A549 treated with CpdA at 1 μM for 4 hours (cell line): ENCODE measurements at places on chromosomes 11 and 22. TPM values are rescaled to one million over a fixed set of nuclear protein-coding genes. Genes with fewer than 3 reads are reported as not detected.

The MSANTD4 gene
- 8.2 to 12.7 TPM (median 8.7 TPM) in 5 replicates for total RNA-seq

The NPAS4 gene
- total RNA-seq = not detected in 5 replicates

The OR51A2 gene
- not detected in 5 replicates for total RNA-seq

The B4GALNT4 gene
- 9.3 to 23.3 TPM (median 15.1 TPM) in 5 replicates for total RNA-seq

The LDHAL6A gene
- total RNA-seq = not detected in 5 replicates

The CLDN5 gene
- not detected in 5 replicates for total RNA-seq

The TEX12 gene
- total RNA-seq = not detected in 5 replicates

The GLYAT gene
- not detected in 5 replicates for total RNA-seq

The SEZ6L gene
- total RNA-seq = not detected in 5 replicates

The NRGN gene
- total RNA-seq = 5.5 to 11.1 TPM (median 10.7 TPM) in 5 replicates

The SLCO2B1 gene
- total RNA-seq = 3.3 to 6.7 TPM (median 4.1 TPM) in 5 replicates

The SLC43A3 gene
- 0.28 to 0.74 TPM (median 0.33 TPM) in 5 replicates for total RNA-seq

The GSTT2 gene
- not detected in 5 replicates for total RNA-seq

The CLNS1A gene
- total RNA-seq = 160 to 188 TPM (median 165 TPM) in 5 replicates

The KCTD14 gene
- total RNA-seq = 1.6 to 2.2 TPM (median 1.9 TPM) in 5 replicates

The ISX gene
- total RNA-seq = not detected in 5 replicates

The NCR3LG1 gene
- 1.8 to 3.2 TPM (median 1.9 TPM) in 5 replicates for total RNA-seq

The OR2D2 gene
- total RNA-seq = not detected in 5 replicates

The NNMT gene
- total RNA-seq = 132 to 160 TPM (median 151 TPM) in 5 replicates

The FZD4 gene
- total RNA-seq = 1.1 to 1.7 TPM (median 1.3 TPM) in 5 replicates

The ELMOD1 gene
- total RNA-seq = 0.17 to 0.49 TPM (median 0.37 TPM) in 5 replicates

The CREB3L1 gene
- 4.5 to 5.8 TPM (median 5.7 TPM) in 5 replicates for total RNA-seq

The IRAG1 gene
- 0.01 to 0.05 TPM (median 0.02 TPM) in 5 replicates for total RNA-seq

The DNAJC24 gene
- 8.6 to 14.5 TPM (median 10.6 TPM) in 5 replicates for total RNA-seq
